Femur (tissue), 1 donor: ENCODE measurements at places on chromosomes 7 and 10.
A peak's percentile ranks its signal among the peaks of the same experiment; 100 is the strongest.

DNA sequence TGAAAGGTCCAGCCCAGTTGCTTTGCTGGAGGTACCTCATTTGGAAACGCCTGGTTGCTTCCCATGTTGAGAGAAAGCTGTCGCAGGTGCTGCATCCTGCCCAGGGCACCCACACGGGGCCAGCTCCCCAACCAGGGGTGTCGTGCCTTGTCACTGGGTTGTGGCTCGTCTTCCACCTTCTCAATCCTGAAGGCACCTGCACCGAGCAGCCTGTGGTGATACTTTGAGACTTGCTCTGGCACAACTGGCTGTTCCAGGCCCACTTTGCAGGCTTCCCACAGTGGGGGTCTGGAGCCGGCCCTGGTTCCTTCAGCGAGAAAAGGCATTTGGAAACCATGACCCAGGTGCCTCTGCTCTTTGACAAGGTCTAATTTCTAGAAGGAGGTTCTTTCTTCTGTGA lies 197.3 kb upstream of the PPP2R2D start:
- no peak for DNase-seq

DNA sequence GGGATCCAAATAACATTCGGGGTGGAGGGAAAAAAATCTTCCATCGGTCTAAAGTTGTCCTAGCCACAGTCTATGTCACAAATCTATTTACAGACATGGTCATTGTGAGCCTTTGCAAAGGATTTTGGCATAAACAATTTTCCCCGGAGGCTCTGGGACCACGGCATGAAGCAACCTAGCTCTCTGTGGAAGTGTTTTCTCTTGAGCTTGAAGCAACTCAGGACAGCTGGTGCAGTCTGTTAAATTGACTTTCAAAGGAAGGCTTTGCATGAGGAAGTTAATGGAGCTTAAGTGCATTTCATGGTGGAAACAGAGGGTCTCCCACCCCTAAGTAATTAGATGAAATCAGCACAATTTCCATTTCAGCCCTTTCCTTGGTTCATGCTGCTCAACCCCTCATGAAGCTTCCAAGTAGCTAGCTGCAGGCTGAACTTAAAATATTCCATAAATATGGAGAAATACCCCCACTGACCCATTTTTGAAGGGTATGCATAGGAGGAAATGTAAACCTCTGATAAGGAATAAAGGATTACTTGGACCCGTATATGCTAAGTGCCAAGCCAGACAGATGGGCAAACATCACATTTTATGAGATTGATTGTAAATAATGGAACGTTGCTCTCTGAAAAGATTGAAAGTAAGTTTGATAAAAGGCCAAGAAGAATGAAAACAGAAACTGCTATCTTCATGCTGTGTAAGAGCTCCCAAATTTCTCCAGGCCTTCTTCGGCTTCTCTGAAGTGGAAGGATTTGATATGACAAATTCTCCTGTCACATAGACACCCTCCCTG lies 39.9 kb downstream of the CCDC3 start:
- DNase-seq = no peak

DNA sequence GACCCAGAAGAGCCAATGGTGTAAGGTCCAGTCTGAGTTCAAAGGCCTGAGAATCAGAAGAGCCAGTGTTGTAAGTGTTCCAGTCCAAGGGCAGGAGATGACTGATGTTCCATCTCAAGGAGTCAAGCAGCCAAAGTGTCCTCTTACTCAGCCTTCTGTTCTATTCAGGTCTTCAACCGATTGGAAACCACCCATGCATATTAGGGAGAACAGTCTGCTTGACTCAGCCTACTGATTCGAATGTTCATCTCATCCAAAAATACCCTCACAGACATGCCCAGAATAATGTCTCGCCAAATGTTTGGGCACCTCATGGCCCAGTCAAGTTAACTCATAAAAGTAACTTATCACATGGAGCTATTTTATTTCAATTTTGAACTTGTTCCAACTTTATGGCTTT lies 2.9 kb upstream of the WDFY4 start:
- no peak for DNase-seq

DNA sequence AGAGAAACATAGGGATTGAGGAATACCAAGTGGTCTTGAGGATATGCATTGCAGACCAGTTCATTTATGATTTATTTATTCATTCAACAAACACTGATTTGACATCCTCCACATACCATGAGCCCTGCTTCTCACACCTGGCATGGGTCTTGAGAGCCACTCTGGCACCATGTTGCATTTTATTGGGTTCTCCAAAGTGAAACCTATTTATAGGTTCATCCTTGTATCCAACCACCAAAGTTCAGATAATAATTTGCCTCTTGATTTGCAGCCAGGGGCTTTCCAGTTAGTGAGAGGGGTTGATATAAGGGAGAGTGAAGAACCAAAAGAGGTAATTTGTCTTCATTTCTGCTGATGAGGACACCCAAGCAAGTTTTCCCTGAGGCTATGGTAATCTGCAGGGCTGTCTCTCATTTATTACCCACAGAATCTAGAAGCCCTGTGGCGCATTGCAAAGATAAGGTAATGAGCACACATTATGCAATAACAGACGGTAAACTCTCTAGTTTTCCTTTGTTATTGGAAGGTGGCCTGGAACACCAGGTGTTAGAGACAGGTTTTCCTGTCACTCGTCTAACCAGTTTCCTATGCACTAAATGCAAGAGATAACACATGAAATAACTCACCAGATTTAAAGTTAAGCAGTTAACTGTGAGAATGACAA lies 28.8 kb upstream of the ICA1 start:
- no peak for DNase-seq

DNA sequence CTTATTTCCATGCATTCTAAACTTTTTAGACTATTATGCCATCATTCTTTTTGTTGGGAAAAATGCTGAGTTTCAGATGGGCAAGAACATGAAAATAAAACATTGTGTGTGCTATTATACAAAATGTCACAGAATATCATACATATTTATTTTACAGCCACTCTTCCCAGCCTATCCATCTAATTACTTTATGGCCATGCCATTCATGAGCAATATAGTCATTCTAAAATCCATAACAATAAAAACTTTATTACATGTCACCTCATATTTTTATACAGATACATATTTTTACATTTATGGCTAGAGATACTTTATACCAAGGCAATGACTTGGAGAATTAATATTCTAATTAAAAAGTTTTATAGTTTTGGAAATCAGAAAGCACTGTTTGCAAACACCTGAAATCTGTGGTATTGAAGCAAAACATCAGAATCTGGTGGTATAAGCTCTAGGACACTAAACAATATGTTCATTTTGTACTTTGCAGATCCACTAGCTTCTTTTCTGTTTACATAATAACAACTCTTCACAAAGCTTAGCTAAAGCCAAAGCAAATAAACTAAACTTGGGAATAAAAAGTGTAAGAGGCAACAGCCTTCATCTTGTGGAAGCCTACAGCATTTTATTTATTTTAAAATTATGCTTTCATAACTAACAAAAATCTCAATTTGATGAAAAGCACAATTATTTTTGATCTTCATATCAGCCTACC lies 210.1 kb downstream of the RNLS start:
- DNase-seq = no peak

GRCh38 chr7:77200542-77200941 lies 923 bp upstream of the FGL2 start:
- no peak for DNase-seq

DNA sequence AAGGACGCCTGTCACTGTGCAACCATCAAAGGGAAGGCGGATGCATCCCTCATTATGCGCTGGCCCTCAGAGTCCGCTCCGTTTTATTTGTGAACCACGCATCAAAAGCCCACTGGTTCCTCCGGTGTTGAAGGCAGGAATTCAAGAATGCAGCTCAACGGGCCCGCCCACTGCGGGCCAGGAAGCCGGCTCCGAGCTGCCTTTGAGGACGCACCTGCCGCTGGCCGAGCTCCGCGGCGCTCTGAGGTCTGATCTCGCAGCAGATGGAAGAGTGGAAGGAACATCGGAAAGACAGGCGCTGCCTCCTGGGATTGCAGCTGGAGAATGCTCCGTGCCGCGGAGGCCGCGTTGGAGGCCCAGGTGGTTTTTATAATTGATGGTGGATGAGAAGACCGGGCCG lies 56.9 kb upstream of the ADGRA1 start:
- DNase-seq = no peak

DNA sequence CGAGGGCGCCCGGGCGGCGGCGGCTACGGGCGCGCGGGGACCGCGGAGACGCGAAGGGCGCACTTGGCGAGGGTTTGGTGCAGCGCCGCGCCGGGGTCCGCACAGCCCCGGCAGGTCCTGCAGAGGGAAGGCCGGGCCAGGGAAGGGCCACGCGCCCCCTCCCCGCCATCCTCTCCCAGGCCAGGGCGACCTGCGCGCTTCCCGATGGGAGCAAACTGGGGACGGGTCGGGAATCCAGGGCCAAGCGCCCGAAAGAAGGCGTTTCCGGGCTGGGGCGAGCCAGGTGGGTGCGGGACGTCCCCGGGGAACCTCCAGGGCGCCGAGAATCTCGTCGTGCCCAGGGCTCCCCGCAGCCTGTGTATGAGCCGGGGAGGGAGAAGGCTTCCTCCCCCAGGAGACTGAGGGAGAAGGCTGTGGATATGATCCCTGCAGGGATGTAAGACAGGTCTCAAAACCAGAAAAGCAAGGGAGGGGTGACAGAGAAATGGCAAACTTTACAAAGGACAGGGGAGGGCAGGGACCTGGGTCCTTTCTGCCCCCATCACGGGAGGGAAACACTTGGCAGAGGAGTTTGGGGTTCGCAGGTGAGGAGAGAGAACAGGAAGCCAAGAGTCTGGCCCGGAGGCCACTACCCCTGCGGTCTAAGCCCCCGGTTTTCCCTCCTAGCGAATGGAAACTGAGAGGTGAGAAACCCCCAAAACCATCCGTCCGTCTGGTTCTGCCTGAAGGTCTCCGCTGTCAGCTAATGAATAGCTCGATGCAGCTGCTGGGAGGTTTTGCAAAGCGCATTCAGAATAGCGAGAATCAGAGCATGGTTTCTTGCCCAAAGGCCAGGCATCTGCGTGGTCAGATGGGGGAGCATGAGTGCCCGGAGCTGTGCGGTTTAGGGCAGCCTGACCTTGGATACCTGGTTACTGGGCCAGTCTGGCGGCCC lies 674 bp downstream of the AMZ1 start:
- no peak for DNase-seq

- no peak for DNase-seq
Observed at GRCh38 chr7:149719912-149720335, 53.5 kb downstream of the ZNF467 start.

DNA sequence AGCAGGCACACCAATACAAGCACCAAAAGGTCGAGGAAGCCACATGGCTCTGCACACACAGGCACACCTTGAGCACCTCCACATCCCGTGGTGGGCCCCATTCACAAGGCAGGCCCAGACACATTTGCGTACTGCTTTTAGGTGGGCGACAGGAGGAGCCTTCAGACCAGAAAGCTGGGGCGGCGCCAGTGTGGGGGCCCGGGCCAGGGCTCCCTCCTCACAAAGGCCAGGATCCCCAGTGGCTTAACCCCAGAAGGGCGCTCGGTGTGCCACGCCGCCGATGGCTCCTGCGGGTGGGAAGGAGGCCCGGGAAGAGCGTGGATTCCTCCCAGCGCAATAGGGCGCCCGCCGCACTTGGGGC lies 2.8 kb upstream of the SMARCD3 start:
- peak; percentile 72 for DNase-seq

DNA sequence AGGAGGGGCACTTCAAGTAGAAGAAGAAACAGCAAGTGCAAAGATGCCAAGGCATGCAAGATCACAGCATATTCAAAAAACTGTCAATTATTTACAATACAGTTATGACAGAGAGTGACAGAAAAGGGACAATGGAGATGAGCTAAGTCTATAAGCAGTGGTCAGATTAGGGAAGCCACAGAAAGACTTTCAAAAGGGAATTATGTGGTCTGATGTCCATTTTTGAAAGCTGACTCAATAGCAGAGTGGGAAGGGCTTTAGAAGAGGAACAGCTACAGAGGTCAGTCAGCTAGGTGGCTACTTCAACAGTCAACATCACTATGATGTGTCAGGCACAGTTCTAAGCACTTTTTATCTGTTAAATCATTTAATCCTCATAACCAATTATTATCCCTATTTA lies 45.2 kb upstream of the SPOCK2 start:
- DNase-seq = no peak

- DNase-seq = no peak
Observed at GRCh38 chr7:13259930-13260329, 572.5 kb downstream of the ARL4A start.

GRCh38 chr7:27940341-27940740 lies 200.4 kb downstream of the TAX1BP1 start:
- DNase-seq = no peak

- DNase-seq = no peak
Observed at GRCh38 chr10:4784667-4785333, 41.2 kb upstream of the AKR1E2 start.
